ENCODE measurements at places on chromosomes 4 and X. TPM values are rescaled to one million over a fixed set of nuclear protein-coding genes. Genes with fewer than 3 reads are reported as not detected.

The AWAT2 gene
- total RNA-seq: under 0.01 TPM

The SSX1 gene
- total RNA-seq: not detected

The AKAP4 gene
- not detected for total RNA-seq

The NXF3 gene
- total RNA-seq: not detected

DNA sequence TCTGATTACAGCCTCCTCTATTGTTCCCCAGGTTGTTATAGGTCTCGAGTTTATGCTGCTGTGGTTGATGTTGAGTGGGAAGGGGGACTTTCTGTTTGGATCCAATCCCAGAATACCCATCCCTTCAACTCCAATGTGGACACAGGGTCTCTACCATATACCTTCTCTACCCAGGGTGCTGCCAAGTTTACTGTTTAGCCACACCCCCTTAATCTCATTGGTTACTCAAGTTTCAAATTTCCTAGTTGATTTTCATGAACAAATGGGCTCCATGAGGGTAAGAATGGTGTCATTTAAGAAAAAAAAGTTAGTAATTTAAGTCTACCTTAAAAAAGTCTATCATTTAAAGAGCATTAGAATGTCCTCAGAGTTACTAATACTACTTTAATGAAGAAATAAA is 3.6 kb upstream of the SPP1 start:
- no peak overlapping the region for H3K27ac ChIP-seq
- H3K4me3 ChIP-seq: no peak overlapping the region
- DNase-seq: no peak
- no peaks in the 10 kb centered on the region for H3K36me3 ChIP-seq
- peaks cover 4% of the 10 kb centered on the region for H3K27me3 ChIP-seq

DNA sequence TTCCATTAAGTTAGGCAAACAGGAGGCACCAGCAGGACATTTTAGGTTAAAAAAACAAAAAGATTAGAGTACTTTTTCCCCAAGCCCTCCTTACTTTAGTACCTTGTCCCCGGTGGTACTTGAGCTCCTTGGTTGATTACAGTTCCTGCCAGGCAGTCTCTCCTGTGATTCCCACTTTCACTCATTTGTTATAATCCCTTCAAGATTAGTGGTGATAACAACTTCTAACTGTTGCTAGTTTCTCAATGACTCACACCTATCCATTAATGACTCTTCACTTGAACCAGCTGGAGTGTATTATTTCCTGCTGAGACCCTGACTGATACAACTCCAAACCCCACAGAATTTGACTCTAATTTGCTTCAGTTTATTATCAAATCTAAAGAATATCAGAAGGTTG is 765.0 kb upstream of the DIAPH2 start:
- H3K4me1 ChIP-seq: no peaks in the 10 kb centered on the region
- no peak for DNase-seq
- H3K36me3 ChIP-seq: no peaks in the 10 kb centered on the region

GRCh38 chr4:152784490-152785350 is 5.0 kb downstream of the ARFIP1 start:
- peak; percentile 40 for DNase-seq
- no peak overlapping the region for H3K4me3 ChIP-seq
- H3K36me3 ChIP-seq: peaks cover 7% of the 10 kb centered on the region
- H3K4me1 ChIP-seq: no peaks in the 10 kb centered on the region
- H3K27ac ChIP-seq: no peak overlapping the region

DNA sequence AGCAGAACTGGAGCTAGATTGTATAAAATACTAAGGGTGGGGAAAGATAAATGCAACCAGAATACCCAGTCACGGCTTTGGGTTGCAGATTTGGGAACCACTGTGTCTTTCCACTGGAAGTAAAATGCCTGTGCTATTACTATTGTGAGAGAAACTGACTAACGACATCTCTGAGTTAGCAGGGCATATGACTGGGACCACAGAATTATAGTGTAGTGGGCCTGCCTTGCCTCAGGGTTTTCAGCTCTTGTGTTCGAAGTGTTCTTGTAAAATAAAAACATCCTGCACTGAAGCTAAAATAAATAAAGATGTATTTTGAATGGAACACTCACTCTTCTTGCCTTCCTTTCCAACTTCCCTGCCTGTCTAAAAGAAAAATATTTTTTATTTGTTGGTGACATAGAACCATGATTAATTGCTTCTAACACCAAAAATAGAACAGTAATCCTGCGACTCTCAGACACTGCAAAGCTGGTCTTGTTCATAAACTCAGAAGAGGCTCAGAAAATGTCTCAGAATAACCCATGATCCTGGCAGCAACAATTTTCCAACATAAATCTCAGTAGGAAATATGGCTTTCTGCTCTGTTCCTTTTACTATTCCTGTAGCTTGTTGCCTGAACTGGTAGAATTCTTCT is 104.2 kb downstream of the FAM47B start:
- no peak for DNase-seq
- H3K4me1 ChIP-seq: no peaks in the 10 kb centered on the region
- H3K4me3 ChIP-seq: no peak overlapping the region
- no peaks in the 10 kb centered on the region for H3K27me3 ChIP-seq
- no peak overlapping the region for H3K27ac ChIP-seq
- no peaks in the 10 kb centered on the region for H3K36me3 ChIP-seq

GRCh38 chrX:56284269-56284668 is 52.1 kb downstream of the KLF8 start:
- DNase-seq: no peak
- no peak overlapping the region for H3K27ac ChIP-seq
- no peaks in the 10 kb centered on the region for H3K4me1 ChIP-seq
- H3K27me3 ChIP-seq: no peaks in the 10 kb centered on the region
- no peak overlapping the region for H3K4me3 ChIP-seq

DNA sequence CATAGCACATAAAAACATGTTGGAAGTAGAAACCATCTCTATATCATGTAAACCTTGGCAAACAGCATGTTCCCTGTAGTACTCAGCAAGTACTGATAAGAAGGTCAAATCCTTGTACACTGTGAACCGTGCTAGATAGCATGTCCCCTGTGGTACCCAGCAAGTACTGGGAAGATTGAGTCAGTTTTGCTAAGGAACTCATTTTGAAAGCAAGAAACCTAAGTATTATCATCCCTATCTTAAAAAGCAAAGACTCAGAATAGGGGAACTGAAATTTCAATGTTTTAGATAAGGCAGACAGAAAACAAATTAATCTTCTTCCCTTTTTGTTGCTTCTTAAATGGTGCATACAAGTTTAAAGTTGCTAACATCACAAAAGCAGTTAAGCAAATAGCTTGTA is 180.2 kb downstream of the RBM46 start:
- H3K4me1 ChIP-seq: no peaks in the 10 kb centered on the region
- H3K27ac ChIP-seq: no peak overlapping the region
- H3K36me3 ChIP-seq: no peaks in the 10 kb centered on the region
- no peaks in the 10 kb centered on the region for H3K27me3 ChIP-seq
- no peak overlapping the region for H3K4me3 ChIP-seq
